Stimulated activated CD8-positive, alpha-beta memory T cell treated with anti-CD3 and anti-CD28 coated beads, Interleukin-15, amount 100 ng/mL, for 4 hours (primary cell): ENCODE measurements at places on chromosomes 3 and 15.

GRCh38 chr3:101134331-101134730, 141.1 kb upstream of the ABI3BP start:
- no peak for DNase-seq

DNA sequence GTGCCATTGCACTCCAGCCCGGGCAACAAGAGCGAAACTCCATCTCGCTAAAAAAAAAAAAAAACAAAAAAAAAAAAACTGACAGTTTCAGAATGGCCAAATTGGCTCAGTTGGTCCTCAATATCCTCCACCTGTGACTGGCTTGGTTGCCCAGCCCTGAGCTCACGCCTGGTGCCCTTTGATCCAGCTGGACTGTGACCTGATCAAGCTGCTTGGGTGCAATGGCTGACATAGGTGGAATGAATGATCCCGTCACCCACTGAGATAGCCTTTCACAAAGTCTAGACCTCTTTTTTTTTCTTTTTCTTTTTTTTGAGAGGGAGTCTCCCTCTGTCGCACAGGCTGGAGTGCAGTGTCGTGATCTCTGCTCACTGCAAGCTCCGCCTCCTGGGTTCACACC, 254.6 kb downstream of the FOXP1 start:
- DNase-seq: no peak

DNA sequence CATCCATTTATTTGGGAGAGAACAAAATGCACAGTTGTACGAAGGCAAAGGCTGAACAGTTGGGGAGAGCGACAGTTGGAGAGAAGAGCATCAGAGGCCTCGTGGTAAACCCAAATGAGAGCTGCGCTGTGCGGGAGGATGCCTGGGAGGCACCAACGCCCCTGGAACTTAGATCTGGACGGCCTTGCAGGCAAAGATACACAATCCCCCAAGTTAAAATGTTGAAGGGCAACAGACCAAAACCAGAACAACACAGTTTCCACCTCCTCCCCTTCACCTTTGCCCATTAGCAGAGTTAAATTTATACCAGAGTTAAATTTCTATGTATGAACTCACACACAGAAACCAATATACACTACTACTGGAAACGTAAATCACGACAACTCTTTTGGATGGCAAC, 339.6 kb downstream of the RORA start:
- no peak for DNase-seq

GRCh38 chr15:88740356-88740755, 62.9 kb upstream of the ACAN start:
- DNase-seq: no peak

- no peak for DNase-seq
These were observed 56.0 kb upstream of the DYNC1LI1 start for GRCh38 chr3:32626631-32627030.

- DNase-seq: no peak
These were observed 89.8 kb downstream of the ARHGEF26 start for GRCh38 chr3:154210986-154211385.

- no peak for DNase-seq
These were observed 16.3 kb downstream of the TYRO3 start for GRCh38 chr15:41575282-41575681.

DNA sequence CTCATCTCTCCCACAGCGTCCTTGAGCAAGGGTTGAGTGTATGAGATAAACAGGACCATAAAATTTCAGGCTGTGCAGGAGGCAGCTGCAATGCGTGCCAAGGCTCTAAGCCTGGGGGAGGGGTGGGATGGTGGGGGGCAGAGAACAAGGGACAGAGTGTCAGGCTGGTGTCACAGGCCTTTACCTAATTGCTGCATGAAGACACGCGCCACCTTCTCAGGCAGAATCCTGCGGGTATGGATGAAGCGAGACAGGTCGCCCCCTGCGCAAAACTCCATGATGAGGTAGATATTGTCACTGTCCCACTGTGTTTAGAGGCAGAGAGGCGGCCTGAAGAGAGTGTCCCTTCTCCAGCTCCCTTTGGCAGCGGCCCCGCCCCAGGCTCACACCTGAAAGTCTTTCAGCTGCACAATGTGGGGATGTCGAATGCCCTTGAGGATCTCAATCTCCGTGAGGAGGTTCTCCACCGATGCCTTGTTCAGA, 1.0 kb downstream of the ULK3 start:
- no peak for DNase-seq

- DNase-seq: no peak
These were observed 6.6 kb upstream of the MAGEF1 start for GRCh38 chr3:184718431-184718830.

GRCh38 chr3:194865615-194866014, 179.9 kb downstream of the FAM43A start:
- DNase-seq: no peak

DNA sequence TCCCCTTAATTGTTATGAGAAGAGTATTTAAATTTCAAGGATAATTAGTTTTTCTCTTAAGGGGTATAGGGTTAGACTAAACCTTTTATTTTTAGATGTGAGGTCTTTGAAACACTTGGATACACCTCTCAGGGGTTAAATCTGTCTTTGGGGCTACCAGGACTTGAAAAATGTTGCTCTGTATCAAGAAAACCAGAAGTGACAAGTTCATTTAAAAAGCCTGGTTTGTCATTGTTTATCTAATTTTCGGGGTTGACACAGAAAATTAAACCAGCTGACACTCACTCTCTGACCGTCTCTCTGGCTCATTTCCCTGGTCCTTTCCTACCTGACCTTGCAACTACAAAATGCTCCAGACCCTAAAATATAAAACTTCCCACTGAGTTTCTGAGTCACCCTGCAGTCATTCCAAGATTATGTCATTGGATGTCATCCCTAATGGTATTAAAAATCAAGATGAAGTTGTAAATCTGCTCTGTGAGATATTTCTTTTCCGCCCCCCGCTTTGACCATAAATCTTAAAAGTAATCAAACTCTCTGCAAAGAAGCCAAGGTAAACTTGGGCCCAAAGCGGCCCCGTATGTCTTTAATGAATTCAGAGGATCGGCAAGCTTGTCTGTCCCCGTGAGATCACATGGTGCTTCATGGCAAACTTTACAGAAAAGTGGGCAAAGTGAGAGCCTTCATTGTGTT, 32.9 kb upstream of the SKOR1 start:
- DNase-seq: no peak

DNA sequence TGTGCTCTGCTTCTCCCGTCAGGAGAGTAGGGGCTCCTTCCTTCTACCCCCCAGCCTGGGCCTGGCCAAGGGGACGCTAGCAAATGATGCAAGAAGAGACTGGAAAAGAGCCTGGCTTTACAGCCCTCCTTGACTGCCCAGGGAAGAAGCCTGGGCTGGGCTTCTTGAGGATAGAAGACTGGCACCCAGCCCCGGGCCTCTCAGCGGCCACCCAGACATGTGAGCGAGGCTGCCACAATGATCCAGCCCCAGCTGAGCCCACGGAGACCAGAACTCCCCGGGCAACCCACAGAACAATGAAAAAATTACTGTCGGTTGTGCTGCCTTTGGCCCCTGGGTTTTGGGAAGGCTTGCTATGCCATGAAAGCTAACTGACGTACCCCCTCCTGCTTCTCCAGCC, 100.6 kb upstream of the PRR20G start:
- no peak for DNase-seq

GRCh38 chr3:114128231-114128630, 50.6 kb downstream of the DRD3 start:
- DNase-seq: no peak
